Retinal pigment epithelial cell (primary cell): ENCODE measurements at places on chromosomes 6 and 20.

GRCh38 chr6:129238991-129239390 is 356.1 kb downstream of the LAMA2 start:
- DNase-seq: no peak

DNA sequence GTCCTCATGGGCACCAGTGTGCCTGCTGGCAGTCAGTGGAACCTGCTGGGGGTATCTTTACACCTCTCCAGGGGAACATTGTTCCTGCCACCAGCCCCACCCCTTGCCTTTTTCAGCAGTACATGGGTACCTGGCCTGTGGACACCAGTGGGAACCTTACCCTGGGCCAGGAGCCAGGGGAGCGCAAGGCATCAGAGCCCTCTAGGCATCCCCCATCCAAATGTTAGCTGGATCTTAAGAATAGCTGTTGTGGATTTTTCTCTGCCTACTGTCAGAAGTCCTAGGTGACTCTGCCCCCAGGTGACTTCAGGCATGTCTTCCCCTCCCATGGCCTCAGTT is 38.8 kb upstream of the ID1 start:
- no peak for DNase-seq

GRCh38 chr6:144181639-144182038 is 31.3 kb downstream of the STX11 start:
- DNase-seq: no peak

GRCh38 chr20:4671015-4671414 is 50.7 kb upstream of the PRND start:
- no peak for DNase-seq

DNA sequence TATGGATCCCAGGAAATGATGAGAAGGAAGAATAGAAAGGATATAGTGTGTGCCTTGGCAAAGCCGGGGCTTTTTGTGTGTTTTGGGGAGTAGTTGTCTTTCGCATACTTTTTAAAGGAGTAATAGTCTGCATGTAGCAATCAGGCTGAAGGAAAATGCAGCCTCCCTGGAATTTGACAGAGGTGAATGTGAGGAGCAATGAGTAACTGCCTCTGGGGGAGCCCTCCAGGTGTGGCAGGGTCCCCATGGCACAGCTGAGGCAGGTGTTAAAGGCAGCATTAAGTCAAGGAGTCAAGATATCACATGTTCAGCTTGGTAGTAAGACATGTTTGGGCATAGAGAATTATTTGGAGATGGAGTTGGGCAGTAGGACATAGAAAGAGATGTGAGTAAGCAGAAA is 203.1 kb downstream of the C6orf118 start:
- DNase-seq: no peak
